Stimulated activated CD4-positive, alpha-beta T cell treated with anti-CD3 and anti-CD28 coated beads, Interleukin-4, amount 100 ng/mL, for 4 hours (primary cell): ENCODE measurements at places on chromosomes 11 and 22.
A peak's percentile ranks its signal among the peaks of the same experiment; 100 is the strongest.

DNA sequence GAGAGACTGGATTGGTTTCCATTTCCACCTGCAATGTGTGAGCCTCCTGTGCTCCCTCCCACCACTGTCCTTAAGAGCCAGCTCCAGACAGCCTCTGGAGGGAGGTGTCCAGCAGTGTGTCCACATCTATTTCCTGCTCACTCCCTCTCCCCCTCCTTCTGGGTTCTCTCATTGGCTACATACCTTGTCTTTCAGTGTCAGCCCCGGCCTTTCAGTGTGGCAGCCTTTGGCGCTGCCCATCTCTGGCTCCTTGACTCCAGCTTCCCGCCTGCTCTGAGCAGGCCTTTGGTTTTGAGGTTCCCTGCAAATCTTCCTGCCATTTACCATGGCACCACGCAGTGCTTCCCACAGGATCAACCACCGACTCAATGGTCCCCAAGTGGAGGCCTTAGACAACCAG lies 19.0 kb upstream of the PTPRJ start:
- DNase-seq = no peak

DNA sequence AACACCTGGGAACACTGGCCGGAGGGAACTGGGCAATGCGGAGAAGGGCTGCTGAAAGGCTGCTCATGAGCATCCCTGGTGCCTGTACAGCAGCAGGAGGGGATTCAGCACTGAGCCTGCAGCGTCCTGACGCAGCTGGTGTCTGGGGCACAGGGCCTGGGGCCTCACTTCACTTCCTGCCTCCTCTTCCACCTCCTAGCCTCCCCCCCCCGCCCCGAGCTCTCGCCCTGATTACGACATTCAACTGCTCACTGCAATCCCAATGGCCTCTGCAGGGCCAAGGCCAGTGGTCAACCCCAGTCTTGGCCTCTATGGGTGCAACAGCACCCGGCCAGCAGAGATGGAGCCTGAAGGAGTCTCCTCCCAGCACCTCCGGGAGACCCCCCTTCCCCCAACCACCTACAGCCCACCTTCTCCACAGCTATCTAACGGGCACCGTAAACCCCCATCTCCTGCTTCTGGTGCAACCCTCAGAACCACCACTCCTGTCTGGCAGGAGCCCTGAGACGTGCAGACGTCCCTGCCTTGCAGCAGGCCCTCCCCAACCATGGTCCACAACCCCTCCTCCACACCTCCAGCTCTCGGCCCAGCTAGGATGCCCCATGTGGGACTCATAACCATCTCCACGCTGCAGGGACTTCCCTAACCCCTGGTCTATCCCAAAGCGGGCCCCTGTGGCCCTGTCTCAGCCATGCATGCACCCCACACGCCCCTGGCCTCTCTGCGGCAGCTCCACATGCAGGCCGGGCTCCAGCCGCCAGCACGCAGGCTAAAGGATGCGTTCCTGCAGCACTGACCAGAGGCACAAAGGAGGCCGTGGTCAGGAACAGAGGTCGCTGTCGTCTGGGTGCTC lies 38.2 kb downstream of the BRD1 start:
- peak; percentile 12 for DNase-seq

DNA sequence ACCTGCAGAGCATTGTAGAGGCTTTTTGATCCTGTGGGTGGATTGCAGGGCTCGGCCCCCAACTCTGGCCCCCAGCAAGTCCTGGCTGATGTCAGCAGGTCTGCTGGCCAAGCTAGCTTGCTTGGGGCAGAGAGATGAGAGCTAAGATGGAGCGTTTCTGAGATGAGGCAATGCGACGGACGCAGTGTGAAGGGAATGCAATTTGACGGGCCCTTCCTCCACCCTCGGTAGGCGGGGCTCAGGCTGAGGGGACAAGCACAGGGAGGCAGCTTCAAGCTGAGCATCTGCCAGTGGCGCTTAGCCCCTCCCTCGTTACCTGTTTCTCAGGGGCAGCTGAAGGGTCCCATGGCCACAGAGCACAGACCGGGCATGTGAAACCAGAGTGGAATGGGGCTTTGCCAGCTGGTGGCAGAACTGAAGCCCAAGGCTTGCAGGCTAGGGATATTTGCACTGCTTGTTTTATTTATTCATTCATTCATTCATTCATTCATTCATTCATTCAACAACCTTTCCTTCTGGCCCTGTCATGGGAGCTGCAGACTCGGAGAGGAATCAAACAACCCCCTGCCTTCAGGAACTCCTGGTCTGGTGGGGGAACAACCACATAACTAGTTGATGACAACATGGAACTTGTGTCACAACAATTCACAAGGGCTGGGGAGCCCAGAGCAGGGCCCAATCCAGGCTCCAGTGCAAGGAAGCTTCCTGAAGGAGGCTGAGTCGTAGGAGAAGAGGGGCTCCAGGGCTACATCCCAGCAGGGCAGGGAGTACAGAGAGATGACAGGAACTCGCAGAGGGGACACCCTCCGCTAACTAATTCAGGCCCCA lies 66.8 kb downstream of the THAP12 start:
- DNase-seq = no peak

DNA sequence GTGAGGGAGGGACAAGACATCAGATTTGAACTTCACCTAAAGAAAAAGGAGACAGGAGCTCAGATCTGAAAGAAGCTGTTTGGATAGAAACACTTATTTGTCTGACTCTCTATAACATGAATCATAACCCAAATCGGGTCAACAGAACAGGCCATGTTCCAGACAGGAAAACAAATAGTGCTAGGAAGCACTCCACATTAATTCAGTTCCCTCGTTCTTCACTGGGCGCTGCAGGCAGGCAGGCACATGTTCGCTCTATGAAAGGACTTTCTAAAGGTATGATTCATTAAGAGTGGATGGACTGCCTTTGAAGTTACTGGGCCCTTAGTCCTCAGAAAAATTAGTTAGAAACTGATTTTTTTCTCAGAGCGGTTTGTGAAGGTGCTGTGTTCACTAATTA lies 137.5 kb upstream of the TRPC6 start:
- DNase-seq = no peak

DNA sequence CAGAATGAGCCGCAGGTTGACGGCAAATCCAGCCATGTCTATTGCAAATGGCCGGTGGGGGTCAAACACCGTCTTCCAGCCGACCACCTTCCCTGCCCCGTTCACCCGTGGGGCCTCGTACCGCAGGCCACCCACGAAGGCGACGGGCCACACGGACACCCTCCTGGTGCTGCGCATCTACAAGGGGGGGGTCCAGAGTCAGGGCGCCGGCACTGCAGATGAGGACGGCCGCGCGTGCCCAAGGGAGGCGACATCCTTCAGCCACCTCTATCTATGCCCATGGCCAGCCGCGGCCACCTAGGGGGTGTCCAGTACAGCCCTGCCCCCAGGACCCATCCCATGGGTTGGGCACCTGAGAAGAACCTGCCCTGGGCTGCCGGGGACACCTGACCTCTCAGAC lies 29.2 kb downstream of the B3GAT1 start:
- no peak for DNase-seq

GRCh38 chr11:122747351-122747781 lies 90.9 kb upstream of the CRTAM start:
- no peak for DNase-seq

DNA sequence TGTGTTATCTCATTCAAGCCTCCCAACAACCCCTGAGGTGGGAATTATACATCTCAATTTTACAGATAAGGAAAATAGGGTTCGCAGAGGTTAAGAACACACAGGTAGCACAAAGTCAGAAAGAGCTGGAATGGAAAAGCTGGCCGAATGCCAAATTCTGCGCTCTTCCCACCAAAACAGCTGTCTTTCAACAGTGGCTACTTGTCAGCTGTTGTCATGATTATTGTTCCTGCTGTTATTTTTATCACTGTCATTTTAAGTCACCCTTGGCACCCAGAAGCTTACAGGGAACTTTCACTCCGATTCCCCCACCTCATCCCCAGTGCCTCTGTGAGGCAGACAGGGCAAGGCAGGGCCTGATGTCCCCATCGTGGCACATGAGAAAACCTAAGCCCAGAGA lies 74.5 kb upstream of the CSNK2A3 start:
- no peak for DNase-seq

DNA sequence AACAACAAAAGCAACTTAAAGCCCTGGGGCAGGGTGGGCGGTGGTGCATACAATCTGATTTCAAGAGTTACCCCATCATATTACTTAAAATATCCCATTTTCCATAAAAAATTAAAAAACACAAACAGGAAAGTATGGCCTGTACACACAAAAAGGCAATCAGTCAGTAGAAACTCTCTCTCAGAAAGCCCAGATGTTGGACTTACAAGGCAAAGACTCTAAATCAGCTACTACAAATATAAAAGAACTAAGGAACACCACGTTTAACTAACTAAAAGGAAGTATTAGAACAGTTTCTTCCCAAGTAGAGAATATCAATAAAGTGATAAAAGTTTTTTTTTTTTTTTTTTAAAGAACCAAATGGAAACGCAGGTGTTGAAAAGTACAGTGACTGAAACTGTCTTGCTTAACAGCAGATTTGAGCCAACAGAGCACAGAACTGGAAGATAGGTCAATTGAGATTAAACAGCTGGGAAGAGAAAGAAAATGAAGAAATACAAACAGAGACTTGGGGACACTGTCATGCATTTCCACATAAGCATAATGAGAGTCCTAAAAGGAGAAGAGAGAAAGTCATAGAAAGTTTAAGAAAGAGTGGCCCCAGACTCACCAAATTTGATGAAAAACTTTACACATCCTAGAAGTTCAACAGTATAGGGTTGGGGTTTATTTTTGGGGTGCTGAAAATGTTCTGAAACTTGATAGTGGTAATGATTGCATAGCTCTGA lies 8.6 kb downstream of the SC5D start:
- no peak for DNase-seq

GRCh38 chr22:21612858-21613257 lies 17.0 kb downstream of the YDJC start:
- DNase-seq = no peak

DNA sequence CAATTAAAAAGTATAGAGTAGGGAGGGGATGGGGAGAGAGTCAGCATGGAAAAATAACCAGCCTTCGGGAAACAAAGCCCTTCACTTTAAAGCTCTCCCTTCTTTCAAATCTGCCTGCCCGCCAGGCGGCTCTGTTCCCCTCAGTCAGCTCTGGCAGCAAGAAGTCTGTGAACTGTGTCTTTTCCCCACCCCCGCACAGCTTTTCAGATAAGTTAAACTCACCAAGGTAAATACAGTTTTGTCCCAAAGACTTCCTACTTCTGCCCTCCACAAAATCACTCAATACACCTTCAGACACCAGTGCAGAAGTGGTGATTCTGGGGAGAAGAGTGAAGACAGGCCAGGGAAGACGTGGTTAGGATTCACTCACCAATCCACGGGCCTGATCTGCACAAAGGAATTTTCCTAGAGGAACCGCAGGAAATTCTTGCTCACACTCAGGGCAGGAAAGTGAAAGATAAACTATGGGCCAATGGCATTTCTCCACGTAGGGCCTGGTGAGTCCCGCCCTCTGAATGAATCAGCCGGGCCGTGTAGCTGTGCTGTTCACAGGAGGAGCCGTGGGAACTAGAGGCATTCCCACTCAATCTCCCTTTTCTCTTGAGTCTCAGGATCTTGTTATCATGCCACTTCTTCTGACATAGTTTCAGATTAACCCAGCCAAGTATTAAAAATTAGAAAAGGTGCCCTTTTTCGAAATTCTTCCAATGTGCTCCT lies at the start of gene TRIM5:
Gene TRIM5 (minus strand): TSS at position 429 of the 717 bp plus-strand sequence. CDS start 4,897 bp downstream, outside the sequence.
- DNase-seq = peak; percentile 67

- DNase-seq = no peak
Measured at GRCh38 chr11:30285416-30286121, 37.3 kb upstream of the ARL14EP start.

GRCh38 chr22:43185860-43186261 lies 1.1 kb downstream of the TTLL12 start:
- no peak for DNase-seq

DNA sequence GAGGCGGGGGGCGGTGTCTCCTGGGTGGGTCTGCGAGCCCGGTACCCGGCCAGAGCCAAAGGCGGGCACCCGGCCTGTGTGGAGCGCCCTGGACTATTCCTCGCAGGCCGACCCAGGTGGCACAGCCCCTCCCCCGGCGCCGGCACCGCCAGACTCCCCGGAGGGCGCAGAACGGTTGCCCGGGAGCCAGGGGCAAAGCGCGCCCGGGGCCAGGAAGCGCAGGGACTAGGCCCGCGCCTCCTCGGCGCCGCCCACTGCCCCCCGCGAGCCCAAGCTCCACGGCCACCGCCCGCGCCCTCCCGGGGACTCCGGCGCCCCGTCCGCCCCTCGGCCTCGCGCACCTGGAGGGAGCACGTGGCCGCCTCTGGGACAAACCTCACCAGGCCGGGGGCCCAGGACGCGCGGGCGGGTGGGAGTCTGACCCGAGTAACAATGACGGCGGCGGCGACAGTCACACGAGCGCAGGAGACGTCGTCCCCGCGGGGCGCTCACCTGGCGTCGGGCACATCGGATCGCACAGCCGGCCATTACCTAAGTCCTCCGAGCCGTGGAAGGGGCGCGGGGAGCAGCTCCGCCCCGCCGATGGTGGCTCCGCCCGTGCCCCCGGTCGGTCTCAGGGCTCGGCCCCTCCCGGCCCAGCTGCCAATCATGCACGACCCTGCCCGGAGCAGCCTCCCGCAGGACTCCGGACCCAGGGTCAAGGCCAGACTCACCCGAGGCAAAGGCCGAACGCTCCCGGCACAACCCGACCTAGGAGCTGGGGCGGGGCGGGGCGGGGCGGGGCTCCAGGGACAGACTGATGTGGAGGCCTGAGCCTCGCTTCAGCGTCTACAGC lies 7.4 kb downstream of the PLXNB2 start:
- DNase-seq = no peak

GRCh38 chr11:14414470-14415461 lies 55.8 kb upstream of the RRAS2 start:
- DNase-seq = peak; percentile 48

DNA sequence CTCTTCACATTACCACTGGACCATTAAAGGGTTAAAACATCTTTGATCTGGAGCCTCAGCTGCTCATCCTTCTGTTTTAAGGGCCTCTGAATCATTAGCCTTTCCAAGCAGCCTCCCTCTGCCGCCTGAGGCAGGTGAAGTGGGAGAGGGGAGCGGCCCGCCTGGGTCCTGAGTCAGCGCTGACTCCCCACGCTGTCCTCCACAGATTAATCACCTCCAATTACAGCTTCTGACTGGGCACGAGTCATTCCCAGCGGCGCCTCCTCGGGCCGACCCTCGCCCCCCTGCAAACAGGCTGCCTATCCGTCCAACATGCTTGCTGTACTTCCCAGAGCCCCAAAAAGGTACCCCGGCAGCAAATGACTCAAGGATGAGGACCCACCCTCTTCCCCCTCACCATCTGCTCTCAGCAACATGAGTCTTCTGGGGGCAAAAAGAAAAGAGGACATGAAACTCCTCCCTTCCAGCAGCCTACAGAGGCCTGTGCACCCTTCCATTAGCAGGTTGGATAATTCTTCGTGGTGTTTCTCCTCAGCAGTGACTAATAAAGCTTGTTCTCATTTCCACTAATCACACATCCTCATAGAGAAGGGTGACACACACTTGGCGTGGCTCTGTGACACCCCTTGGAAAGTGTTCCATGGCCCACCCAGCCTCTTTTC lies 44.3 kb upstream of the JAM3 start:
- DNase-seq = no peak
